ENCODE measurements at places on chromosomes 16 and 17.
A peak's percentile ranks its signal among the peaks of the same experiment; 100 is the strongest.

- DNase-seq: no peak
These were observed 295.3 kb downstream of the MAP2K4 start for GRCh38 chr17:12316021-12316420.

- no peak for DNase-seq
These were observed 14.6 kb upstream of the DHX8 start for GRCh38 chr17:43469145-43469544.

DNA sequence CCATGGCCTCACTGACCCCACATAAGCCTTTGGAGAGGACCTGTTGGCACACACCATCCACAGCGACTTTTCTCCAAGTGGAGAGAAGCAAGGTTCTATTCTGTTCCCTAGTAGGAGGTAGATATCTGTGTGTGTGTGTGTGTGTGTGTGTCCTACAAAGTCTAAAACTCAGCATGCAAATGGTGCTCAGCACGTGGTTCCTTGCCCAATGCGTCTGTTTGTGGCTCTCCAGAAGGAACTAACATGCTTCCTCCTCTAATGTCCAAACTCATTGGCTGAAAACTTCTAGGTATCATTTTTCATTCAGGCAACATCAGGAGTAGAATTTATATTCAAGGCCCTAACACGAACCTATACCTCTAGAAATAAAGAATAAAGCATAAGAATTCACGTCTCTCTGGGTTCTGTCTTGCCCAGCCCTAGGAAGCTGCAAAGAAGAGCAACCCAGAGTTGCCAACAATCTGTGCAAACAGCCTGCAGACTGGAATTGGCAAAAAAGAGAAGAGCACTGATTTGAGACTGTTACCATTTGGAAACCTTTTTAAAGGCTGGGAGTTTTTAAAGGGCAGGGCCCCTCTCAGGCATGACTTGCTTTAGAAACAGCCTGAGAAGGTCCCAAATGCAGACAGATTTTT, 25.5 kb downstream of the MAP3K14 start:
- no peak for DNase-seq

- no peak for DNase-seq
These were observed 191.1 kb downstream of the CHD9NB start for GRCh38 chr16:52861614-52862022.

GRCh38 chr17:37708008-37708615, 36.7 kb downstream of the HNF1B start:
- no peak for DNase-seq

- no peak for DNase-seq
These were observed 53.2 kb upstream of the TRAP1 start for GRCh38 chr16:3770530-3770929.

DNA sequence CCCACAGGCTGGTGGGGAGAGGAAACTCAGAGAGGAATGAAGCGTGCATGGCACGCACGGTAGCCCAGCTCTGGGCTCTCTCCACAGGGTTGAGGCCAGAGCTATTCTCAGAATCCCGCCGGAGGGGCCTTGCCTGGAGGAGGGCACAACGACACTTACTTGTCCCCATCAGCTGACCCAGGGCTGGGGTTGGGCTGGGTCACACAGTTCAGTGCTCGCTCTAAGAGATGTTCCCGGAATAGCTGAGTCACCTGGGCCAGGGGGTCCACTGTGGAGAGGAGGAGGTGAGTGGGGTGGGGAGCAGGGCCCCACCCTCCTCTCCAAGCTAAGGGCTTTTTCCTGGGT, 21.8 kb downstream of the SREBF1 start:
- no peak for DNase-seq

GRCh38 chr17:73800893-73801292, 156.6 kb upstream of the SDK2 start:
- DNase-seq: no peak

GRCh38 chr17:73208139-73208827, 15.4 kb downstream of the COG1 start:
- DNase-seq: no peak

DNA sequence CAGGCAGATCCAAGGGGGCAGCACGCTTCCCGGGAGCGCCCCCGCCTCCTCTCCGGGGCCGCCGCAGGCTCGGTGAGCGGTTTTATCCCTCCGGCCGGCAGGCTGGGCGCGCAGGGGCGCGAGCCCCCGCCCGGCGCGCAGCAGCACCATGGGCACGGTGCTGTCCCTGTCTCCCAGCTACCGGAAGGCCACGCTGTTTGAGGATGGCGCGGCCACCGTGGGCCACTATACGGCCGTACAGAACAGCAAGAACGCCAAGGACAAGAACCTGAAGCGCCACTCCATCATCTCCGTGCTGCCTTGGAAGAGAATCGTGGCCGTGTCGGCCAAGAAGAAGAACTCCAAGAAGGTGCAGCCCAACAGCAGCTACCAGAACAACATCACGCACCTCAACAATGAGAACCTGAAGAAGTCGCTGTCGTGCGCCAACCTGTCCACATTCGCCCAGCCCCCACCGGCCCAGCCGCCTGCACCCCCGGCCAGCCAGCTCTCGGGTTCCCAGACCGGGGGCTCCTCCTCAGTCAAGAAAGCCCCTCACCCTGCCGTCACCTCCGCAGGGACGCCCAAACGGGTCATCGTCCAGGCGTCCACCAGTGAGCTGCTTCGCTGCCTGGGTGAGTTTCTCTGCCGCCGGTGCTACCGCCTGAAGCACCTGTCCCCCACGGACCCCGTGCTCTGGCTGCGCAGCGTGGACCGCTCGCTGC, 832 bp downstream of the CDK5R1 start:
- no peak for DNase-seq

DNA sequence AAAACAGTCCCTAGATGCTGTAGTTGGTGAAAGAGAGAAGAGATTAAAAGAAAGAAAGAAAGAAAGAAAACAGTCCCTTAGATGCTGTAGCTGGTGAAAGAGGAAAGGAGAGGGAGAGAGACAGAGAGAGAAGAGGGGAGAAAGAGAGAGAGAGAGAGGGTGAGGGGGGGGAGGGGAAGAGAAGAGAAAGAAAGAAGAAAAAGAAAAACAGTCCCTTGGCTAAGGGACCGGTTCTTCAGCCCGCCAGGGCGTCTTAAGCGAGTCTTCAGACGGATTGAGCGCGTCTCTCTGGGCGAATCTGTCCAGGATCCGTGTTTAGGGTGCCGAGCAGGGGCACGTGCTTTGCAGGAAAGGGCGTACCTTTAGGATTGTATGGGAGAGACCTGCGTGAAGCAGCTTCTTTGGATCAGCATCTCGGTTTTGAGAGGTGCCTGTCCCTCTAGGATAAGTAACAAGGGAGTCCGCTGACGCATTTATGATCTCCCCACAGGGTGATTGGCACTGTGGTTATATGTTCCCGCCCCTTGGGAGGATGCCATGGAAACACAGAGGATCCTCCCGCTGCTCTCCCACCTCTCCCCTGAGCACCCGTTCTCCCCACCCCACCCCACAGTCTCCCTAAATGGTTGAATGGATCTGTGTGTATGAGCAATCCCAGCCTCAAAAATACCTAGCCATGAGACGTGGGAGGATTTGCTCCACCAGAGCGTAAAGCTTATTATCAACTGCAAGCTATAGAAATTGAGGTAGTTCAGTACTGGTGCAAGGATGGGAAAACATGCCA, 16.7 kb downstream of the GNGT2 start:
- DNase-seq: no peak

DNA sequence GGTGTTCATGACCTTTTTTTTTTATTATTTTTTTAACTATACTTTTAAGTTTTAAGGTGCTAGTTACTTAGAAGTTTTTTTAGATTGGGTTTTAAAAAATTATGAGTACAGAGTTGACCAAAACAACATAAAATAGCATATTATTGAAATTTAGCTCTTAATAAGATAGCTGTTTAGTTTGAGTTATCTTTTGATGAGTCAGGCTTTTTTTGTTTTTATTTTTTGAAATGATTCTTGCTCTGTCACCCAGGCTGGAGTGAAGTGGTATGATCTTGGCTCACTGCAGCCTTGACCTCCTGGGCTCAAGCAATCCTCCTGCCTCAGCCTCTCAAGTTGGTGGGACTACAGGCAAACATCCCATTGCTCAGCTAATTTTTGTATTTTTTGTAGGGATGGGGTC, 13.6 kb downstream of the ZNF750 start:
- DNase-seq: no peak

GRCh38 chr17:29733166-29733565, 110.5 kb upstream of the CORO6 start:
- no peak for DNase-seq

GRCh38 chr17:68460715-68461114, 3.4 kb upstream of the WIPI1 start:
- no peak for DNase-seq

DNA sequence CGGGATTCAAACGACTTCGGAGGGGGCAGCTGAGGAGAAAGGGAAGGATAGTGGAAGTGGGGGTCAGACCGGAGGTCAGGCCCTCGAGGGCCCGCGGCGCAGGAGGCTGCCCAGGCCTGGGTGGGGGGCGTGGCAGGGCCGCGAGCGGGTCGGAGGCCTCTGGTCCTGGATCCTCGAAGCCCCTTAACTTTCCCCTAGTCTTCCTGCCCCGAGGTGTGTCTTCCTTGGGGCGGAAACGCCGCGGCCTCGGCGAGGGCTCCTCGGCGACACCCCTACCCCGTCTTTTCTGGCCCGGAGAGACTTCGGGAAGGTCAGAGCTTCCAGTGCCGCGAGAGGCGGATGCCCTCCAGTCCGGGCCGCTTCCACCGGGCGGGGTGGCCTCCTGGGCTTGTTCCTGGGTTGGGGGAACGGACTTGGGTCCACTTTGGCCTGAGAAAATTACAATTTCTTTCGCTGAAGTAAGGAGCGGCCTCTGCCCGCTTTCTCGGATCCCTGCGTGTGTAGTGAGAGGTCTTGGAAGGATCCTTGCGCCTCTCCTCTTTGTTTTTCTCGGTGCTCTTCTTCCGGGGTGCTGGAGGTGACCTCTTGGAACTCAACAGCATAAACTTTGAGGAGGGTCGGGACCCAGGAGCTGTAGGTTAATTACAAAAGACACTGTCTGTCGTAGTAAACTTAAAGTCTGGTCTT, 491 bp downstream of the IST1 start:
- no peak for DNase-seq

DNA sequence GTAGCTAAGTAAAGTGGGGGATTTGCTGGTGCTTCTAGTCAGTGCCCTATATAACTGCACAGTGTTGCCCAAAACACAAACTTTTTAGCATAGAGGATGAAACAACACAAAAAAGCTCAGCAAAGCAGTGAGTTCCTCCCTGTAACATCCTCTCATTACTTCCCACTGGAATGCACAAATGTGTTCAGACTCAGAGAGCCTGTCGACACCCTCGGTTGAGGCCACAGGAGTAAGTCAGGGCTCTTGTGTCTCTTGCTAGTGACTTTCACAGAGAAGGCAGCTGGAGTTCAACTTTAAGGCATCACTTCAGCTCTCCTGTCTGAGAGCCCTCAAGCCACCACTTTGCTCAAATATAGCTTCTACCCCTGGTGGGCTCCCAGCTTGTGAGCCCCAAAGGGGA, 107.2 kb upstream of the NETO2 start:
- DNase-seq: no peak

- DNase-seq: peak; percentile 78
These were observed 19.6 kb upstream of the TNFRSF13B start for GRCh38 chr17:16991349-16992009.

GRCh38 chr17:28047806-28048205, 5.3 kb downstream of the NLK start:
- no peak for DNase-seq

GRCh38 chr17:51036084-51036483, 84.6 kb downstream of the SPAG9 start:
- DNase-seq: no peak

DNA sequence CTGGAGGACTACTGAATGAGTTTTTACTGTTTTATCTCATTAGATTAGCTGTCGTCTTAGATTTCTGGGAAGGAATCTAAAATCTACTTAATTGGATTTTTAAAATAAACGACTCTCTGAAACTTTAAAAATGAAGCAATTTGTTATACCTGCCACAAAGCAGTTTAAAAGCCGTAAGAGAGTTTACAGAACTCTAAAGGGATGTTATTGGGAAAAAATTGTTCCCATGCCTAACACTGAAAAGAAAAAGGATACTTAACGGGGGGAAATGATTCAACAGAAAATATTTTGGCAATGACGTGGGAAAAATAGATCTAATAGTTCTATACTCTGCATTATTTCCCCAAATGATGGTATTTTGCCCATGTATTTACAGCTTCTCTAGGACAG, 27.0 kb downstream of the ARHGAP17 start:
- DNase-seq: no peak

Data from substantia nigra (tissue), 51 donors.